ENCODE measurements at places on chromosomes 12 and 14.

DNA sequence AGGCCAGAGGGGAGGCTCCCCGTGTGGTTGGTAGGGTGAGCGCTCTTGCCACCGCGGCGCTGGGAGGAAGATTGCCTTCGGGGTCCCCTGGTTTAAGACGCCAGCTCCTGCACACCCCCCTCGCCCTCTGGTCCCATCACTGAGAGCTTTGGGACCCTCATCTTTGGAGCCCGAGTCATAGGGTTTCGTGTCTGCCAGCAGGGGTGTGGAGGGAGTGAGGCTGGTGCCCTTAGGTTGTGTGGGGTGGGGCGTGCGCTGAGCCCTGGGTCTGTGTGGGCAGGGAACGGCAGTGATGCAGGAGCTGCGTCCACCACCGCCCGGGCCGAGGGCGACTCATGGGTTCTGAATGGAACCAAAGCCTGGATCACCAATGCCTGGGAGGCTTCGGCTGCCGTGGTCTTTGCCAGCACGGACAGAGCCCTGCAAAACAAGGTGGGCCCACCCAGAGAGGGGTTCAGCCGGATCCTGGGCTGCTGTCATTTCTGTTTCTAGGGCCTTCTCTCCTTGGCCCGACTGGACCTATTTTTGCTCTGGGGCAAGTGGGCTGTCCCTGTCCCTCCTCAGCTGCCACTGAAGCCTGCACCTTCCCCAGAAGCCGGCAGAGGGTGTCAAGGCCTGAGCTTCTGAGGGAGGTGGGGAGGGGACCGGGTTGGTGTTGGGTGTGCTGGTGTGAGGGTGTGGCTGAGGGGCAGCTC is 12.1 kb downstream of the ACADS start:
- no peak for DNase-seq

GRCh38 chr14:81839056-81839455 is 305.4 kb upstream of the SEL1L start:
- no peak for DNase-seq

GRCh38 chr14:91100102-91100501 is 13.8 kb upstream of the DGLUCY start:
- no peak for DNase-seq

DNA sequence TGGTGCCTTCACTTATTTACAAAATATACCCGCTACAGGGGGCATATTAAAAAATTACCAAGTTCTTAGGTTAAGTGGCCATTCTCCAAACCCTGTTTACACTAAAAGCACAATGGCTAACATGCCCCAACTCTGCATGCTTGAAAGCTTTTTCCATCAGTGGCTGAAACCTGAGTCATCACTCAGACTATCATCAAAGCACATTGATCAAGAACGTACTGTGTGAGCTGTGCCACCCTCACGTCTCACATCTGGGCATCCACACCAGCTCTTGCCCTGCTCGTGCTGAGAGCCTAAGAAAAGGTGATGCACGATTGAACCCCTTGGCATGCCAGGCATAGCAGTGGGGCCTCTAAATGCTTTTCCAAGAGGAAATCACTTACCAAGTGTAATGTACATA is 13.2 kb downstream of the AQP6 start:
- no peak for DNase-seq

Data from GM12892 (cell line).